ENCODE measurements at places on chromosomes 12 and 14.

- DNase-seq = no peak
These were observed 20.9 kb downstream of the MTA1 start for GRCh38 chr14:105440554-105440900.

GRCh38 chr12:22969521-22969920 is 344.6 kb downstream of the ETNK1 start:
- no peak for DNase-seq

DNA sequence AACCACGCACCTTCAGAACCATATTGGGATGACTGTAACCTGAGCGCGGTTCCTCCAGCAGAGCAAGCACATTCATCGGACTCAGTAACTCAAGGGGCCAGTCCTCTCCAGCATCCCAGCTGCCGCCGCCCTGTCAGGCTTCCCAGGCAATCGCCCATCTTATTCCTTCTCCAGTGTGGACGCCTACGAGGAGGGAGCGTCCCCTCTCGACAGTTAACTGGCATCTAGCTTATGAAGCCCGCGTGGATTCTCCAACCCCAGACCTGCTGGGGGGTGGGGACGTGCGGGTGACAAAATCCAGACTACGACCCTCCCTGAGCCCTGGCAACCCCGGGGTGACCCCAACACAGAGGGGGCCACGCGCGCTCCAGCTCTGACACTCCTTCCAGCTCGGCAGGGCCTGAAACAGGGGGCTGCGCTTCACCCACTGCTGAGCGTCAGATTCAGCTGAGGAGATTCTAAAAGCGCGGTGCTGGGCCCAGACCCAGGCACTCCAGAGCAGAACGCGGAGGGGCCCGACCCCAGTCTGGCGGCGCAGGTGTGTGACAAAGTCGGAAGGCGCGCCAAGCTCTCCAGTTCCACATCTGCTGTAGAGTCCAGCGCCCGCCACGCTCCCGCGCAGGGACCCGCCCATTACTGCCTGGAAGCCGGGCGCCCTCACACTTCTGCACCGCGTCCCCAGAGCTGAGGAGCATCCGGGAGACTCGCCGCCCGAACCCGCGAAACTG is 43.9 kb upstream of the ESR2 start:
- DNase-seq = no peak

GRCh38 chr14:91065266-91065665 is 4.8 kb upstream of the RPS6KA5 start:
- no peak for DNase-seq

DNA sequence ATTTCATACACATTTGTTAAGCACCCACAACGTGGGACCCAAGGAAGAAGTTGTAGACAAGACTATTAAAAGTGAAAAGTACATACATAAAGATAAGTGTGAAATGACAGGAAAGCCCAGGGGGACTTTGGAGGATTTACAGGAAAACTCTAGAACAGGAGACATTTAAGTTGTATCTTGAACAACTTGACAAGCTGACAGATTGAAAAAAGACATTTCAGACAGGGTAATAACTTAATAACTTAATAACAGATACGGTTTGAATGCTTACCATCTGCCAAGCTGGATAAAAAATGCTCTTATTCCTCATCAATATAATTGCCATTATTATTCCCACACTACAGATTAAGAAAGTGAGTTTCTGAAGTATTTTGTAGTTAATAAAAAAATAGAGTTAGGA is 229.7 kb upstream of the SYT10 start:
- DNase-seq = no peak

GRCh38 chr12:14403293-14403692 is 37.8 kb downstream of the ATF7IP start:
- no peak for DNase-seq

DNA sequence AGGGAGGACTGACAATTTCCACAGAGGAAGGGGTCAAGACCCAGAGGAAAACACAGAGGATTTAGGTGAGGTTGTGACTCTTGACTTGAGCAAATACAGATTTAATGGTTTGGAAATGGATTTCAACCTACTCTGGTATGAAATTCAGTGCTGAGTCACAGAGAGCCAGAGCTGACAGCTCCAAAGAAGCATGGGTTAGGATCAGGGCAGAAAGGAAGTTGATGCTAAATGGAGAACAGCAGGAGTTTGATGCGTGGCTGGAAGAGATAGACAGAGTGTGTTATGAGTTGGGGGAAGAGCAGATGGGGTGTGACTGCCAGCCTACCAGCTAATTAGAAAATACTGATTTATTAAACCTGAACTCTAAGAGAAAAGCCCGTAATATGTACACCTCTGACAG is 272.6 kb downstream of the FOXG1 start:
- no peak for DNase-seq

DNA sequence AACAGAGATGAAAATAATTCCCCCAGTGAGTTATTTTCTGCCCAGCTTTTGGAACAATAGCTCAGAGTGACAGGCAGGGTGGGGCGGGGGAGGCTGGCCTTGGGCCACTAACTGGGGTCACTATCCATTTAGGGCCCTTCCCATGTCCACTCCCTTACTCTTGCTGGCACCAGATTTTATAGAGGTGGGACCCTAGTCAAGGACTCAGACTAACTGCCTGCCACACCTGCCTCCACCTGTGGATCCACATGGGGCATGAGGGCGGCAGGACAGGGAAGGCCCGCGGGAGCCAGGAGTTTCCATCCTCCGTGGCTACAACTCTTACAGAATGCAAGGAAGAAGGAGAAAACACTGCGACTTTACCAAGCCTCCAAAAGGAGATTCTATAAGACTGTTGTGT is 10.1 kb downstream of the VDR start:
- DNase-seq = no peak

GRCh38 chr14:93676416-93676958 is 111.8 kb downstream of the PRIMA1 start:
- no peak for DNase-seq

GRCh38 chr12:88408823-88409222 is 171.4 kb downstream of the KITLG start:
- no peak for DNase-seq

GRCh38 chr12:18470251-18470650 is 208.9 kb downstream of the PIK3C2G start:
- DNase-seq = no peak

GRCh38 chr14:85242666-85243065 is 287.3 kb upstream of the FLRT2 start:
- DNase-seq = no peak

DNA sequence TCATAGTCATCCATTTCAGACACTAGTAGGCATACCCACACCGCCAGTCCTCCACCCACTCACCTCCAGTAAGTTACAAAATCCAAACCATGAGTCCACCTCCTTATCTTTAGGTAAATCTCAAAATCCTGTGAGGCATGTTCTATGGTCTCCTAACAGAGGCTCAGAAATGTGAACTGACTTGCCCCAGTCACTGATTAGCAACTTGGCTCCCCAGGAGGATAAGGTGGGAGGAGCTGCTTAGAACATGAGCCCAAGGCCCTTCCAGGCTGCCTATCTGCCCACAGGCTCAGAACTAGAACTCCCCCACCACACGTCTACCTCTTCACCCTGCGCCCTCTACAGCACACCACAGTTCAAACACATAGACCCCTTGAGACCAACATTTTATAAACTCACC is 19.9 kb downstream of the SETD3 start:
- DNase-seq = no peak

DNA sequence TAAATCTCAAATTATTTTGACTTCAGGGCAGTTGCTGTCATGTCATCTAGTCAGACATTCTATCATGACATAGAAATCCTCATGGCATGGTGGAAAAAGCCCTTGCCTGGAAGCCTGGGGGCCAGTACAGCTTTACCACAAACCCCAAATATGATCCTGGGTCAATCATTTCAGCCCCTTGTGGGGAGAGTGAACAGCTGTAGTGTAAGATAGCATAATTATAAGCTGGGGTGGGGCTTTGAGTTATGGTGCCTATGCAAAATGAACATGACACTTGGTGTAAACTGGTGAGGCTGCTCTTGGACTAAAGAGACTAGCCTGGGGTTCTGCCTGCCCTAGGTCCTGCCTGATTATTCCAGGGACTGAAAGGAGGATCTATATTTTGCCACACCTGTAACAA is 207.7 kb upstream of the DDHD1 start:
- DNase-seq = no peak

DNA sequence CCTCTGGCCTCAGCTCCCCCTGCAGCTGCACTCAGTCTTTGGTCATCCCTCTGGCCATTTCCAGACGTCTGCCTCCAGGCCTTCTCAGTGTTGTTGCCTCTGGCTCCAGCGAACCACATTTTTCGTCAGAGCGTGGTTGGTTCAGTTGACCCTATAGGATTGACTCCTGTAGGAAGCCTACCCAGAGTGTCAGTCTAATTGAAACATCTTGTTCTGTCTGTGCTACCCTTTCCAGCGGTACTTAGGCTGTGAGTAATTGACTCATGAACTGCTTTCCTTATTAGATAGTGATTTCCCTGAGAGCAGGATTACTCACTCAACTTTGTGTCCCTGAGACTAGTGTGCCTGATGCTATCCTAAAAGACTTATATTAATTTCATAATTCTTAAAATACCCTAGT is 373.2 kb downstream of the ATP23 start:
- DNase-seq = no peak

GRCh38 chr14:52240623-52241022 is 26.9 kb upstream of the PTGDR start:
- DNase-seq = no peak

DNA sequence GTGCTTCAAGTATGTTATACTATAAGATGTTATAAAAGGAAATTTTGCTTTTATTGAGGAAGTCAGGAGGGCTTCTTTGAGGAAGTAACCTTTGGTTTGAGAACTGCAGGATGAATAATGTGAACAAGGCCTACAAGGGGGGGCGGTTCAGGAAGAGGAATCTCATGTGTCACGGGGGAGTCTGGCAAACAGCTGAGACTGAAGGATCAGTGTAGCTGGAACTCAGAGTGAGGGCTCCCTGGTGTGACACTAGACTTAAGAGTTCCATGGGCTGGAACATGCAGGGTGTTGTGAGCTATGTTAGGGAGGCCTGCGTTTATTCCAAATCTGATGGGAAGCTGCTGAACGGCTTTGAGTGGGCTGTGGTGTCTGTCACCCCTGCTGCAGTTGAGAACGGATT is 62.3 kb downstream of the UNC79 start:
- DNase-seq = no peak

GRCh38 chr14:71758229-71758951 is 173.8 kb upstream of the RGS6 start:
- DNase-seq = no peak

GRCh38 chr12:67873355-67873754 is 115.9 kb upstream of the IFNG-AS1 start:
- DNase-seq = no peak

- no peak for DNase-seq
These were observed 163.9 kb downstream of the MED13L start for GRCh38 chr12:116113398-116114130.

GRCh38 chr12:15855646-15856045 is 26.5 kb upstream of the STRAP start:
- DNase-seq = no peak

- peak; percentile 71 for DNase-seq
These were observed 11.6 kb upstream of the FOXN3 start for GRCh38 chr14:89428546-89429198.

DNA sequence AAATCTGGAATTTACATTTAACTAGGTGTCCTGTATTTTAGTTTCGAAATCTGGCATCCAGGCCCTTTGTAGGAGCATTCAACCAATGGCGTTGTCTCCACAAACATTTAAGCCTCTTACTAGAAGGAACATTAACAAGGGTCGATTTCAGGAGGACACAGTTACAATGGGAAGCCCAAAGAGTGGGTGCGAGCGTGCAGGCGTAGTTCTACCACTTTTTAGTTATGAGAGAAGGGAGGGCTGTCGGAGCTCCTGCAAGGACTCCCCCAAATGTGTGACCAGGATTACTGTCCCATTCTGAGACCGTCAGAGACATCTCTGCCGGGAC is 365 bp upstream of the ABHD4 start:
- no peak for DNase-seq

- DNase-seq = no peak
These were observed 188.9 kb downstream of the NPAS3 start for GRCh38 chr14:33127531-33127930.

DNA sequence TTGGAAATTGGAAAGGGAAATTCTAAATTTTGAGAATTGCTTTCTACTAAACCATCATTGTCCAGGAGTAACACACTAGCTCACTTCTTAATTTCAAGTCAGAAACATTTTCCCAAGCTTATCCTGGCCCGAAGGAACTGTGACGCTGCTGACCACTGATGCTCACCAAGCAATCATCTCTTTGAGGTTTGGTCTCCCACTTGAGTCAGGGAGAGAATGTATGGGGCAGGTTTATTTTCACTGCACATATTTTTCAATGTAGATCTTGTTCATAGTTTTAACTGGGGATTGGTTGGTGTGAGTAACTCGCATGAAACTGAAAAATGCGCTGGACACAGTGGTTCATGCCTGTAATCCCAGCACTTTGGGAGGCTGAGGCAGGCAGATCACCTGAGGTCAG is 12.9 kb upstream of the RNASE10 start:
- no peak for DNase-seq

GRCh38 chr12:117684471-117684870 is 284.3 kb downstream of the KSR2 start:
- DNase-seq = no peak

DNA sequence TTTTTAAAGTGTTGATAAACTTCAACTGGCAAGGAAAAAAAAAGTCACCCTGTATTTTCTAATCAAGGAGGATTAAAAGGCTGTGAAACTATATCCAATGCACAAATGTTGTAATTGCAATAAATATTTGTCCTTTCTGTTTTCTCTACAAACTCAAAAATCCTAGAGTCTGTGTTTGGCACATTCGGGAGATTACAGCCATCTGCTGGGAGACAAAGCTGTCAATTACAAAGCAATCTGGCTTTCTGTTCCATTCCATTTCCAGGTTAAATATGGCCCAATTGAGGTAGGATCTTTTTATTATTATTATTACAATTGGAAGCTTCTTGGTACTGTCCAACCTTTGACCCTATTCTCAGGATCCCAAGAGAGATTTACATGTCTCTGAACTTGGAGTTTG is 295.9 kb downstream of the DIO2 start:
- no peak for DNase-seq

- no peak for DNase-seq
These were observed 42.9 kb downstream of the DAD1 start for GRCh38 chr14:22545842-22546721.

DNA sequence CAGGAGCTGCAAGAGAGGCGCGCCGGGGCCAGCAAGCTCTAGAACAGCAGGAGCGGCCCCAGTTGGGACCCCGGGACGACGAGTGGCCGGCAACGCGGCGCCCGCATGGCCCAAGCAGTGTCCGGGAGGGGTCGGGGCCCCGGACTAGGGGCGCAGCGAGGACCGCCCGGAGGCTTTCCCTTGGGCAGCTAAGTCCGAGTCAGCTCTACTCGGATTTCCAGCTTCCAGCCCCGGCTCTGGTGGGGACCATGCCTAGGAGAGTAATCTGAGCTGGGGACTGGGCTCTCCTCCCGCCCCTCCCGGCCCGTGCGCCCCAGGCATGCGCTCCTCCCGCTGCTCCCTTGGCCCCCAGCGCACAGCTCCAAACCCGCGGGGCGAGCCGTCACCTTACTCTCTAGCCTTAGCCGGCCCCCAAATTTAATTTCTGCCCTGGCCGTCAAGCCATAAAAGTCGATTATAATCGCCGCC is 41.6 kb upstream of the CAPRIN2 start:
- peak; percentile 79 for DNase-seq

GRCh38 chr12:103768467-103769123 is 72.4 kb downstream of the NT5DC3 start:
- no peak for DNase-seq

Data from right forelimb (tissue), 1 donor.